RKO (cell line): ENCODE measurements at places on chromosomes 16 and 17.

DNA sequence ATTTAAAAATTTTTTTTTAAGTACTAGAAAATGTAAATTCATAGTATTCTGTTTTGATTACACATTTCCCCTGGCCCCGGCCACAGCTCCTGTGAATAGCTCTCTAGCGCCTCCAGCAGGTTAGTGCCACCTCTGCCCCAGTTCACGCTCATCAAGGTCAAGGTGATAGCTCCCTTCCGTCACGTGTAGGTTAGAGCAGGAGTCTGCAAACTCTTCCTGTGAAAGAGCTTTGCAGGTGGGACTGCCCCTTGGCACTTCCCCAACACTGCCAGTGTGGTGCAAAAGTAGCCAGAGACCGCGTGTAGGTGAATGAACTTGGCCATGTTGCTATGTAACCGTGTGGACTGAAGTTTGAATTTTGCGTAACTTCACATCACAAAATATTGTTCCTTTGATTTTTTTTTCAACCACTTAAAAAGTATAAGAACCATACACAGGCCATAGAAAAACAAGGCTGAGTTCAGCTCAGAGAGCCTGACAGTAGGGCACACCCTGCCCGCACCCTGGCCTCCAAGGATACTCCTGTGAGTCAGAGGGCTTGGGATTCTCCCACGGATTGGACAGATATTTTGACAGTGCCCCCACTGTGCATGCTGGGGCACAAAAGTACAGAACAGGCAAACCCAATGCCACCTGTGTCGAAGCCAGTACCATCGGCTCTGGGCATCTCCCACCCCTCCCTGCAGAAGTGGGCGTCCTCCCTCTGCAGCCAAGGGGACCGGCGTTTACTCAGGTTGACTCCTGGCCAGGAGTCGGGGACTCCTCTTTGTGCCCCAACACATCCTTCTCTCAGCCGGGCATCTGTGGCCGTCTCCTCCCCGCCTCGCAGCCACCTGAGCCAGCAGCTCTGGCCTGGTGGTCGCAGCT is 92.0 kb upstream of the CHMP6 start:
- no peak for DNase-seq

- no peak for DNase-seq
Measured at GRCh38 chr17:57707892-57708291, 37.2 kb downstream of the CCDC182 start.

DNA sequence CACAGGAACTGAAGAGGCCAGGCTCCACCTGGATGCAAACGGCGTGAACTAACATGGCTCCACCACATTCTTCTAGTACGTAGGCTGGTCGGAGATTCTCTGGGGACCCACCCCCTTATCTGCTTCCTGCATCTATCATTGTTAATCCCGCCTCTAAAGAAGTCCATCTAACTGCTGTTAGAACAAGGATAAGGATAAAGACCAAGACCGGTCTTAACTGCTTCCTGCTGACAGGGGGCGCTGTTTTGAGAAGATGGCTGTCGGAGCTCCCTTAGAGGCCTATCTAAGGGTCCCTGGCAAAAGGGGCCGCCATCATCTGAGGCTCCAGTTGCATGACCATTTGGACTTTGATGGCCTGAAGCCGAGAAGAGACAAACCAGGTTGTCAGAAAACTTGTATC is 25.8 kb upstream of the TNFSF12 start:
- peak; percentile 28 for DNase-seq

DNA sequence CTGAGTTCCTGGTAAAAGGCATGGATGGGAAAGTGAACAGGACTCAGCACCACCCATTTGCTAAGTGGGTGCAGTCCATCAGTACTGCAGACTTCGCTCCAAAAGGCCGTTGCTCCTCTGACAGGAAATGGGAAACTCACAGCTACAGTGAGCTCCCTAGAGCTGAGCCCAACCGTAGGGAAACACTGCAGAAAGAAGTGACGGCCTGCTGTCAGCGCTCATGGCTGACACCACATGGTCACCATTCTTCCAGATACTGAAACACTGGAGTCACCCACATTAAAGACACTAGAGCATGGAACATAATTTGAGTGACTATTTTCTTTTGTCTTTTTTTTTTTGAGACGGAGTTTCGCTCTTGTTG is 31.9 kb downstream of the UBE2O start:
- DNase-seq, result no peak

DNA sequence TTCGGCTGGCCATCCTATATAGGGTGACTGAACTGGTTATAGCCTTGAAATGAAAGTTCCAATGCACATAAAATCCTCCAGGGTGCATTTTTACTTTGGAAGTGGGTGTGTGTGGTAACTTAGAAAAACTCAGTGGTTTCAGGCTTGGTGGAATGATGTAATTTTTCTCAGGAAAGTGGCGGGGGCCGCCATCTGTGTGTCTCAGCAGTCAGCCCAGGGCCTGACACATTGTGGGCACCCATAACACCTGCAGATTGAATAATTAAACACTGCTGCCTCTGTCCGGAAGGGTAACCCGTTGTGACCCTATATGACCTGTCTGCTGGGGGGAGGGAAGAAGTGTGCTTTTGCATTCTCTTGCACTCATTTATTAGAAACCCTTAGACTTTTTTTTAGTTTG is 2.2 kb upstream of the PDP2 start:
- peak; percentile 38 for DNase-seq

- DNase-seq, result peak; percentile 67
Measured at GRCh38 chr17:78986649-78987328, 7.1 kb upstream of the LGALS3BP start.

GRCh38 chr17:2177235-2177811 is 122.4 kb downstream of the HIC1 start:
- no peak for DNase-seq

DNA sequence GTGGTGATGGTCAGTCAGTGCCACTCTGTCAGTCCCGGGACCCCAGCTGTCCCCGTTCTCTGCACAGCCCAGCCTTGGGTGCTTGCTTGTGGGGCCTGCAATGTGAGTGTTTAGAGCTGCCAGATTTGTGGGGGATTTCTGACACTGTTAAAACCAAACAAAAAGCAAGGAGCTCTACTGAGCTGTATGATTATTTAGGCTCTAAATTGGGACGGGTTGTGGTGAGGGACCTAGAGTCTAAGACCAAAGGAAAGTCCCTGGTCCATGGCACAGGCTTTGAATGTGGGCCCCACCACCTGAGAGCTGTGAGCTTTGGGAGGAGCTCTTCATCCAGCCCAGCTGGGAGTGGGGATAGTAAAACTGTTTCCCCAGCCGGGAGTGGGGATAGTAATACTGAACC is 63.3 kb downstream of the KSR1 start:
- no peak for DNase-seq

DNA sequence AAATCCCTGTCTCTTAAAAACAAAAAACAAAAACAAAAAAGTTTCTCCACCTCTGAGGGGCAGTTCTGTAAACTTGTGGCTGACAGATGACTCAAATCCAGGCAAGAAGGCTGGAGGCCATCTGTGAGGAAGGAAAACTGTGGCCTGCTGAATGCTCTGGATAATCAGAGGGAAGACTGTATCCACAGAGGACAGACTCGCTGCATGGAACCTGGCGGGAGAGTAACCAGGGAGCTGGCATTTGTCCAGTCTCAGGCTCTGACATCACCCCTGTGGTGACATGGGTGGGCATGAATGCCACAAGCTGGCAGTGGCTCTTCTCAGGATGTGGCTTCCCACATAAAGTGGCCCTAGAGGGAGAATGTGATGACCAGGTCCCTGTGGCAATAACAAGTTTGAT is 2.8 kb upstream of the KSR1 start:
- DNase-seq, result no peak
